ENCODE measurements at places on chromosomes 3 and 15.

DNA sequence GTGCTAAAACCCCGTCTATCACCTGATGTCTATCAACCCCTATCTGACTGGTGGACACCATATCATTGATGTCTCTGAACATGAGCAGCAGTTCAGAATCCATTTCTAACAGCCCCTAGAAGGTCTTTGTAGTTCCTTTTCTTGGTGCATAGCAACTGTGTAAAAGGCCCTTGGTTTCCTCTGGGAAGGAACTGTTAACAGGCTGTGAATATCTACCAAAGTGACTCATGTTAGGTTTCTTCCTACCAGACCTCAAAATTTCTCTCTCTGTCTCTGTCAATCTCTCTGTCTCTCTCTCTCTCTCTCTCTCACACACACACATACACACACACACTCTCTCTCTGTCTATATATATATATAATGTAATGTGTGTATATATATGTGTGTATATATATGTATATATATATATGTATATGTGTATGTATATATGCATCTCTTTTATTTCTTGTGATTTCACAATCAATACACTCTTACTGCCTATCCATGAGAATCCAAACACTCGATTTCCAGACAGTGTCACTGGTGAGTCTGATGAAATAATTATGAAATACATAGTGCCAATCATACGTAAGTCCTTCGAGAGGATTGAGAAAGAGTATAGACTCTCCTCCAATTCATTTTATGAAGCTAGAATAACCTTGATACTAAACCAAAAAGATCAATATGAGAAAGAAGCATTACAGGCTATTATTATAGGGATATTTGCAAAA is 335.9 kb upstream of the SLCO3A1 start:
- DNase-seq: no peak

DNA sequence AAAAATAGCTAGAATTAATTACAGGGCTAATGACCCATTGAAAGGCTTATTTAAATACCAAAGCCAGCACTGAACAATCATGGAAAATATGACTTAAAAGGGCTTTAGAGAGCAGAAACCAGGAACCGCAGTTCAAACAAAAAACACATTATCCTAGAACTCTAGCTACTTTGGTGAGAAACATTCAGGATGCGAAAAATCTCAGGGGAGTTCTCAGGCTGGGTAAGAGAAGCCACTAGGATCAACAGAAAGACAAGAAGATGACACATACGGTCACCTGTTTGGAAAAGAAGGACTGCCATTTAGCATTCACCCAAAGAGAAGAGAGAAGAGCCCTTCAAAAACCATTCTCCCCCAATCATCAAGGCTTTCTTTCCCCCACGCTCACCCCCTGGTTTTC is 75.6 kb upstream of the ICE2 start:
- DNase-seq: peak; percentile 62

DNA sequence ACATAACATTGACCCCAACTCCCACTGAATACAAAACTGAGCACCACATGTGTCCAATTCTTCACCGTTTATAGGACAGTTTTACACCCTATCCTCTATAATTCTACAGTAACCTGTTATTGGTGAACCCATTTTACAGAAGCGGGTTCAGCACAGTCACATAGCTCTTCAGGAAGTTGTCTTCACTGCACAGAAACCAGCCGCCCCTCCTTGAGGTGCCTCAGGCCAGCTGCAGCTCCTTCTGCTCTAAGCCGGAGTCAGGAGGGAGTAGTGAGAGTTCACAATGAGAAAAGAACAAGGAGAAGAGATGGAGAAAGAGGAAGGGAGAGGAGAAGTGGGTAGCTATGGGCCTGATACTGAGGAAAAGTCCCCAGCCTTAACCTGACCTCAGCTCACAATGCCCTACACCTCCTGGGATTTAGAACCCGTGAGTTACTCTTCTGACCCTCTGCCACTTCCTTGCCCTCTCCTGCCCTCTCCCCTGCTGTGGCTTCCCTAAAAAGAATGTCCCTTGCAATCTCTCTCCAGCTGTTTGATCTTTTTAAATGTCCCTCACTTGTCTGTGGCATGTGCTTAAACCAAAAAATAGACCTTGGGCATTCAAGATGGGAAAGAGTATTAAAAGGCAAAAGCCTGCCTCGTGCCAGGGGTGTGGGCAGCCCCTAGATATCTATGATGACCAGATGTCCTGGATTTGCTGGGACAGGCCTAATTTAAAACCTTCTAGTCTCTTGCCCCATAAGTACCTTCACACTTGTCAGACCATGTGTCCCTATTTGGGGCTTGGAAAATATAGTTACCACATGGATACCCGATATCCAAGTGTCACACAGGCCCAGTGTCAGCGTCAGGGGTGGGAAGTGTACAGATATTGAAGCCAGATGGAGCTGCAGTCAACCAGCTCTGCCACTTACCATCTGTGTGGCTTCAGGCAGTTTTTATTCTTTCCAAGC is 71.3 kb upstream of the HES1 start:
- DNase-seq: no peak

- DNase-seq: no peak
Observed at GRCh38 chr3:89360156-89360555, 252.7 kb downstream of the EPHA3 start.

- no peak for DNase-seq
Observed at GRCh38 chr3:142276781-142277180, 51.4 kb upstream of the GK5 start.

- no peak for DNase-seq
Observed at GRCh38 chr3:157109267-157110141, 50.4 kb downstream of the CCNL1 start.

DNA sequence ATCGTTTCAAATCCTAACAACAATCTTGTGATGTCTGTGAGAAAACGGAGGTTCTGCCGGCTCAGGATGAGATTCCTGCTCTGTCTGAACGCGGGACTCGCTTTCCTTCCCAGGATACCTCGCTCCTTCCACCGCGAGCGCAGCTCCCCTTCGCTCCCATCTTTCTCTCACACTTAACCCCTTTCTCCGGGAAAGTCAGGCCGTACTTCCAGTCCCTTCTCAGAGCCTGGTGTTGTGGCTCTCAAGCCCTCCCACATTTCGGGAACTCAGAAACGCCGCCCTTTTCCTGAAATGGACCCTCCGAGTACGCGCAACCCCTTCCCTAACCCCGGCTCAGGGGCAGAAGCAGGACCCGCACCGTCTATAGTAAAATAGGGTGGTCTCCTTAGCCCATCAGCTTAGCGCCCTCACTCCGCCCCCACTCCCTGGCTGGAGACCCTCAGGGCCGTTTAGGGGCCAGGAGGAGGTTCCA is 378 bp upstream of the FEM1B start:
- DNase-seq: peak; percentile 85

DNA sequence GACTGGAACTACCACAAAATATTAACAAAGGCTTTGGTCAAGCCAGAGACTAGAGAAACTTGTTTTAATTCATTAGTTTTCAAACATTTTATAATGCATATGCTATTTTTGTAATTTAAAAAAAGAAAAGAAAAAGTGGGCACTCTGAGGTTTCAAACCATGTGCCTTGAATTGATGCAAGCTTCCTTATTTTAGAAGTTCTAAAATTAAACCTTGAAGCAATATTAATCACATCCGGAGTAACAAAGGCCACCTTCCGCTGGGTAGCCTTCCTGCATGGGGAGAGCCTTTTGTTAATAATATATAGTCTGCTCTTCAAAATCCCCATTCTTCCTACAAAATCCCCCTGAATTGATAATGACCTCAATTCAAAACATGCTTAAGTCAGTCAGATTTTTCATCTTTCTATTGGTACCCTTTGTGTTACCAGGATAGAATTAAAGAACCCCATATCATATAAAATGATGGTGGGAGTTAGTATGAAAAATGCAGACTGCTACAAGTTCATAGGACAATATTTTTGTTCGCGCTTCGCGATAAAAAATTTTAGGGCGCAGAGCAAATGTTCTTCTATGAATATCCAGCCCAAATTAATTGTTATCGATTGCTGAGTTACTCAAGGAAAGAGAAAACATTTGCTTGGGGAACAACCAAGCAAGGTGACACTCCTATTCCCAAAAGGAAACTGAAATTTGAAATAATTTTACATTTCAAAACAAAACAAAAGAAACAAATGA is 30.6 kb downstream of the LDHAL6B start:
- no peak for DNase-seq

GRCh38 chr15:39393575-39394335 is 187.1 kb upstream of the THBS1 start:
- DNase-seq: no peak

GRCh38 chr3:173548261-173548660 is 150.7 kb downstream of the NLGN1 start:
- no peak for DNase-seq

- DNase-seq: peak; percentile 26
Observed at GRCh38 chr3:52831500-52832301, 1.2 kb upstream of the ITIH4 start.

DNA sequence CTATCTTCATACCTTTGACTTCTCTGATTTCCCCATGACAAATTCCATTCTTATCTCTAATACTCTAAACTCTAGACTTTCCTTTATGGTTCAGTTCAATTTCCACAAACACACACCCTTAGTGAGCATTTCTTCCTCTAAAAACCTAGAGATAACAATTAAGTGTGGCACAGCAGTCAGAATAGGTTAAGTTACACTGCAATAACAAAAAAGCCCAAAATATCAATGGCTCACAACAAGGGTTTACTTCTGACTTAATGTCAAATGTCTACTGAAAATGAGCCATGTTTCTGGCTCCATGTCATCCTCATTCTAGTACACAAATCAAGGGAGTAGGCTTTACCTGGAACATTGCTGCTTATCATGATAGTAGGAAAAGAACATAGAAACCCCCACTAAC is 123.8 kb downstream of the TAFA4 start:
- DNase-seq: no peak
